ENCODE measurements at places on chromosomes 2 and 18.

DNA sequence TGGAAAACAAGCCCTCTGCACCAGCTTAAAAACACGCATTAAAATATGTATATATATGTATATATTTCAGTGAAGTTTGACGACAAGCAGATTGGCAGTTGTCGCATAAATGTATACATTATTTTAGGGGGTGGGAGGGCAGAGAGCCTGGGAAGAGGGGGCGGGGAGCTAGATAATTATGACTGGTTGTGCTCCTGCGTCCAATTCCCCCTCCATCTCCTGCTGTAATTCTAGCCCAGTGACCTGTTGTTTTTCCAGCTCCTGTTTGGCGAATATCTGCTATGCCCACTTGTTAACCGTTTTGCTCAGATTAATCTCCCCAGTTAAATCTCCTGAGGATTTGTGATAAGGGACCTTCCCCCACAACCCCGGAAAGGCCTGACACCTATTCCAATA lies 656 bp downstream of the UNC80 start:
- no peak overlapping the region for H3K4me3 ChIP-seq
- no peak for DNase-seq
- H3K27ac ChIP-seq: no peak overlapping the region
- H3K27me3 ChIP-seq: peaks cover 49% of the 10 kb centered on the region

- H3K27ac ChIP-seq: no peak overlapping the region
- no peaks in the 10 kb centered on the region for H3K4me1 ChIP-seq
- no peak for DNase-seq
- no peaks in the 10 kb centered on the region for H3K36me3 ChIP-seq
- no peak overlapping the region for H3K4me3 ChIP-seq
- H3K27me3 ChIP-seq: no peaks in the 10 kb centered on the region
These were observed 207.0 kb downstream of the RAB3GAP1 start for GRCh38 chr2:135259123-135259522.

DNA sequence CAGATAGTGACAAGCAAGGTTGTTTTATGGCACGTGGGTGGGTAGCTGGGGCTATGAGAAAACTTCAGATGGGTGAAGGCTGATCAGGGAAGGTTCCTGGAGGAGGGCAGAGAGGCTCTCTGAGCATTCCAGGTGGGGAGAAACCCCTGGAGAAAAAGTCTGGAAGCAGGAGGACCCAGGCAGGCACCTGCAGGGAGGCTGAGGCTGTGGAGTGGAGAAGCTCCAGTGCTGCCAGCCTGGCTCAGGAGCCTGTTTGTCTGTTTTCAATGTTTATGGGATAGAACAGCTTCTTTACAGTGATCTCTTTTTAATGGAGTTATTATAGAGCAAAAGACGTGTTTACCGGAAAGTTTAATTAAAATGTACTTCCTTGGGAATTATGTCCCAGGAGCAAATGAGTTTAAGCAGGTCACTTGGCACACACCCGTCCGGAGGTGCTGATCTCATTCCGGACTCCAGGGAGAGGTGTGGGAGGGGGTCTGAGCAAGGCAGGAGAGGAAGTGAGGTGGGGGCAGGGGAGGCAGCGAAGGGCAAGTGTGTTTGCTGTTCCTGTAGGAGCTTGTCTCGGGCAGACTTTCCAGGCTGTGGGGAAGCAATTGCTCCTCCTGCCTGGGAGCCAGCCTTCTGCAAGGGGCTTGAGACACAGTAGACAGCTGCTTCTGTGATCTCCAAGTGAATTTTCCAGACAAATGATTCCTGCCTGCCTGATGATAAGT lies 239.5 kb downstream of the MYCN start:
- H3K4me3 ChIP-seq: no peak overlapping the region
- no peak for DNase-seq
- H3K27me3 ChIP-seq: no peaks in the 10 kb centered on the region
- H3K36me3 ChIP-seq: no peaks in the 10 kb centered on the region
- no peaks in the 10 kb centered on the region for H3K4me1 ChIP-seq

- H3K4me3 ChIP-seq: no peak overlapping the region
- no peak for DNase-seq
- H3K36me3 ChIP-seq: no peaks in the 10 kb centered on the region
- no peaks in the 10 kb centered on the region for H3K27me3 ChIP-seq
These were observed 102.3 kb downstream of the OSR1 start for GRCh38 chr2:19256121-19256601.

GRCh38 chr2:8661736-8662135 lies 20.1 kb upstream of the ID2 start:
- no peaks in the 10 kb centered on the region for H3K36me3 ChIP-seq
- H3K4me3 ChIP-seq: no peak overlapping the region
- no peak for DNase-seq
- no peaks in the 10 kb centered on the region for H3K27me3 ChIP-seq

- H3K36me3 ChIP-seq: no peaks in the 10 kb centered on the region
- DNase-seq: no peak
- peak overlapping the region; percentile 71 for H3K4me3 ChIP-seq
- H3K4me1 ChIP-seq: peaks cover 25% of the 10 kb centered on the region
These were observed 2.5 kb downstream of the MERTK start for GRCh38 chr2:111900859-111901258.

GRCh38 chr2:65922794-65923193 lies 490.4 kb upstream of the SPRED2 start:
- no peak overlapping the region for H3K4me3 ChIP-seq
- peaks cover 43% of the 10 kb centered on the region for H3K4me1 ChIP-seq
- no peaks in the 10 kb centered on the region for H3K27me3 ChIP-seq
- H3K27ac ChIP-seq: peak overlapping the region; percentile 16
- no peaks in the 10 kb centered on the region for H3K36me3 ChIP-seq

DNA sequence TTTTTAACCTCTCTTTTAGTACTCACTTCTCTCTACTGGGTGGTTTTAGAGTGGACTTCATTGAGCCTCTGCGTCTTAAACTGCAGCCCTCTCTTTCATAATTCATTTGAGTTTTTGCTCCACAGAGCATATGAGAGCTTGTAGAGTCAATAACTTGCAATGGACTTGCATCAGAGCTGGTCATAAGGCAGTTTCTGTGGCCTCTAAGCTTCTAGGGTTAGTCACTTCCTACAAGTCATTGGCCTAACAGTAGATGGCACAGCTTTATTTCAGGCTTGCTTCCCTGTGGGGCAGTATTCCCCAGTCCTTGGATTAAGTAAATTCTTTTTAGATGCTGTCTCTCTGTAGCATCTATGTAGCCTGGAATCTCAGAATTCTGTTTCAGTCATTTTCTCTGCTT lies 1435.7 kb downstream of the LRP1B start:
- H3K4me1 ChIP-seq: no peaks in the 10 kb centered on the region
- no peaks in the 10 kb centered on the region for H3K27me3 ChIP-seq
- H3K4me3 ChIP-seq: no peak overlapping the region
- DNase-seq: no peak
- no peak overlapping the region for H3K27ac ChIP-seq

- H3K4me1 ChIP-seq: peaks cover 12% of the 10 kb centered on the region
- H3K27me3 ChIP-seq: peaks cover 4% of the 10 kb centered on the region
- no peak for DNase-seq
These were observed 4.9 kb upstream of the TMEM200C start for GRCh38 chr18:5900262-5900661.

- H3K36me3 ChIP-seq: no peaks in the 10 kb centered on the region
- H3K4me1 ChIP-seq: peaks cover 37% of the 10 kb centered on the region
- DNase-seq: no peak
- H3K4me3 ChIP-seq: no peak overlapping the region
- no peak overlapping the region for H3K27ac ChIP-seq
These were observed 36.7 kb downstream of the MCFD2 start for GRCh38 chr2:46878886-46879285.

DNA sequence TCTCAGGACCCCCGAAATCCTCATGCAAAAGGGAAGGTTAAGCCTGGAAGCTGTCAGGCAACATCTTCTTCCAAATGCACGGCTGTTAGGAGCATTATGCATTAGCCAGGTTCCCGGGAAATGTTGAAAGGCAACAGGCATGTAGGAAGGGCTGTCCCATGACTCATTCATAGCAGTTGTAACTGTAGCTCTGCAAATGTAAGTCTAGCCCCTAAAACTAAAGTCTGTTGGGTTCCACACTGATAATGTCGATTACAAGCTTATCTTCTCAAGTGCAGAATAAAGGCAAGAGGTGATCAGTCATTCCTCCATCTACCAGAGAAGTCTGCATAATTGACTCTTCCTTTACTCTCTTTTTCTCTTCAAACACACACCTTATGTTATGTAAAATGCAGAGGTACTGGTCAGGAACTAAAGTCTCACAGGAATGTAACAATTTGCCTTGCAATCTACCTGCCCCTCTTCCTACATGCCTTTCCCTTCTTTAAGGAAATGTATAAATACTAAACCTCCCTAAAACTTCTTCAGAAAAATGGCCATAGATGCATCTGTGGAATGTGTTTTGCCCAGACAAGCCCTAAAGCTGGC lies 99.8 kb downstream of the AKAIN1 start:
- no peaks in the 10 kb centered on the region for H3K36me3 ChIP-seq
- no peak overlapping the region for H3K4me3 ChIP-seq
- DNase-seq: no peak
- no peaks in the 10 kb centered on the region for H3K4me1 ChIP-seq
- H3K27ac ChIP-seq: no peak overlapping the region

GRCh38 chr2:67854103-67854743 lies 208.6 kb downstream of the C1D start:
- no peak overlapping the region for H3K27ac ChIP-seq
- H3K36me3 ChIP-seq: no peaks in the 10 kb centered on the region
- H3K4me3 ChIP-seq: no peak overlapping the region
- no peaks in the 10 kb centered on the region for H3K4me1 ChIP-seq
- no peak for DNase-seq

DNA sequence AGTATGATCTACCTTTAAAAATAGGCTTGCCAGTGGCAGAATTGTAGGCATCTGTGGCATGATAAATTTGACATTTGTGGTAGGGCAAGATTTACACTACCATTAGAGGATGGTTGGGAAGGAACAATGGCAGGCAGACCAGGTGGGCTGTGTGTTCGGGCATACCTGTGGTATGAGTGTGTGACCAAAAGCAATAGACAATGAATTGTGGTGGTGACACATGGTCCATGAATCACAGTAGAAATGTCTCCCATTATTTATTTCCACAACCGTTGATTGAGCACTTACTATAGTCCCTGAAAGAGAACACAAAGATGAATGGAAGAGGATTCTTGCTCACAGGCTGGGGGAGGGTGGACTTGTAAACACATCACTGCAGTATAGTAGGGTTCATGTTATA lies 29.9 kb upstream of the RUFY4 start:
- no peak overlapping the region for H3K27ac ChIP-seq
- DNase-seq: no peak

GRCh38 chr2:157726946-157727345 lies 98.3 kb upstream of the ACVR1C start:
- H3K27ac ChIP-seq: no peak overlapping the region
- H3K4me1 ChIP-seq: no peaks in the 10 kb centered on the region
- DNase-seq: no peak
- H3K4me3 ChIP-seq: no peak overlapping the region

- H3K27me3 ChIP-seq: no peaks in the 10 kb centered on the region
- no peak overlapping the region for H3K4me3 ChIP-seq
- H3K36me3 ChIP-seq: no peaks in the 10 kb centered on the region
These were observed 48.7 kb downstream of the HNMT start for GRCh38 chr2:138012968-138013367.

DNA sequence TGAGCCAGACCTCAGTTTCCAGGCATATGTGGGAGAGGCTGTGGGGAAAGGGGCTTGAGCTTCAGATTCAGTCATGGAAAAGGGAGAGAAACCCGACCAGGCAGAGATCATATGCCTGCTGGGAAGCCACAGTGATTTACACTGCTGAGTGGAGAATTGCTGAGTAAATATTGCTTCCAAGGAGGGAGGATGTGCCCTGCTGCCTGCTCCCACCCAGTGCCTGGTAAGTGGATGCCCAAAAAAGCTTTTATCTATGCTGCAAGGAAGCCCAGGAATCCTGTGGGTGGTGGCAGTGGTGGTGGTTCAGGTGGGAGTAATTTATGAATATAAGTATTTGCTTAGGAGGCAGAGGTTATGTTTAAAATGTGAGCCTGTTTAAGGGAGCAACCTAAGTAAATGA lies 39.5 kb downstream of the INO80C start:
- H3K4me3 ChIP-seq: no peak overlapping the region
- no peaks in the 10 kb centered on the region for H3K27me3 ChIP-seq
- no peaks in the 10 kb centered on the region for H3K4me1 ChIP-seq
- DNase-seq: no peak
- no peaks in the 10 kb centered on the region for H3K36me3 ChIP-seq

DNA sequence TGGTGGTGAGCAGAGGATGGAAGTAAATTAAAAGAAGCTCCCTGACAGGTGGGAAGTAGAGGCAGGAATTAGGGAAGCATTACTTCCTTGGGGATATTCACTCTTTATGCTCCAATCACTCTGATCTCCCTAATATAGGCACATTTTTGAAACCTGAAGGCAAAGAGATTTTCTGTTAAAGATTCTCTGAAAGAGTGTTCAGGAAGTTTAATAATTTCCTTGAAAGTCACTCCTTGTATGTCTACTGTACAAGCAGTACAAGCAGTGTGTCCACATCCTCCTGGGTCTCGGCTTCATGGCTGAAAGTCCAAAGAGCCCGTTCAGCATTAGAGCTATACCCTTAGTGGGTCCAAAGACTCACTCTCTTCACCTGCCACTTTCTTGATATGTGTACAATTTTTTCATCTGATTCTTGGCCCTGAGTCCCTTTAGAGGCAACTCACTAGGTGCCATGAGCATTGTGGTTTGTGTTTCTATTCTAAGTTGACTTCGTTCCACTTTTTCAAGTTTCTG lies 60.2 kb downstream of the AAK1 start:
- H3K4me1 ChIP-seq: peaks cover 12% of the 10 kb centered on the region
- DNase-seq: no peak
- H3K4me3 ChIP-seq: no peak overlapping the region
- no peaks in the 10 kb centered on the region for H3K27me3 ChIP-seq

DNA sequence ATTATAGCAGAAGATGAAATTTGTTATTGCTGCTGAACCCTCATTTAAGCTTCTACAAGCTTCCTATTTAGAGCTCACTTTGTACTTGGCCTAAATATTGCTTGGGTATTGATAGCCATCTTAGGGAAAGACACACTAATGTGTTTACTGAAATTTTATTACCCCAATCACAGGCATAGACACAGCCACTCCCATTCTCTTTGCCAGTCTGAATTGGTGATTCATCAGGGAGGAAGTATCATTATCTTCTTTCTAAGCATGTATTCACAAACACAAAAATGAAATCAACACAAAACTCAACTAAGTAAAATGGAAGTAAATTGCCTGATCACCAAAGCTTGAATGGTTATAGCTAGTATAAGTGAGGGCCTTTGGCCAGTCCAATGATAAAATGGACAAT lies 666.3 kb downstream of the TSN start:
- no peaks in the 10 kb centered on the region for H3K27me3 ChIP-seq
- no peaks in the 10 kb centered on the region for H3K4me1 ChIP-seq
- no peak for DNase-seq
- no peak overlapping the region for H3K4me3 ChIP-seq
- no peaks in the 10 kb centered on the region for H3K36me3 ChIP-seq
- H3K27ac ChIP-seq: no peak overlapping the region

GRCh38 chr2:123453046-123453700 lies 571.9 kb upstream of the CNTNAP5 start:
- H3K4me3 ChIP-seq: no peak overlapping the region
- H3K36me3 ChIP-seq: no peaks in the 10 kb centered on the region
- no peaks in the 10 kb centered on the region for H3K4me1 ChIP-seq

Data from esophagus squamous epithelium (tissue), 5 donors.